ENCODE measurements at places on chromosomes 3 and 15.

DNA sequence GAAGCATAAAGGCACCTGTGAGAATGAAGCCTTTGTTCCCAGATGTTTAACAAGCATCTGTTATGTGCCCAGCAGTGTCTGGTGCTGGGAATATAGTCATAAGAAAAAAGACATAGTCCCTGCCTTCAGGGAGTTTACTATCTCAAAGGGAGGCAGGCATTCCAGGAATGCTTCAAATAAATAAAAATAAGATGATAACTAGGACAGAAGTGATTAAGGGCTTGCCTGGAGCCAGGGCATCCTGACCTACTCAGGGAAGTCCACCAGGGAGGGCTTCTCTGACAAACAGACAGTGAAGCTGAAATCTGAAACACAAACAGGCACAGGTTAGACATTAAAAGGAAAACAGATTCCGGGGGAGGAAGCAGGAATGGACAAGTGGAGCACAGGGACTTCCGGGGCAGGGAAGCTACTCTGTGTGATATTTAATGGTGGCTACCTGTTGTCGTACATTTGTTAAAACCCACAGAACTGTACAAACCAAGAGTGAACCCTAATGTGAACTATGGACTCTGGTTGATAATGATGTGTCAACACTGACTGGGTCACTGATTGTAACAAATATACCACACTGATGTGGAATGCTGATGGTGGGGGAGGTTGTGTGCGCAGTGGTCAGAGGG, 53.3 kb downstream of the ITGB5 start:
- no peak for DNase-seq

DNA sequence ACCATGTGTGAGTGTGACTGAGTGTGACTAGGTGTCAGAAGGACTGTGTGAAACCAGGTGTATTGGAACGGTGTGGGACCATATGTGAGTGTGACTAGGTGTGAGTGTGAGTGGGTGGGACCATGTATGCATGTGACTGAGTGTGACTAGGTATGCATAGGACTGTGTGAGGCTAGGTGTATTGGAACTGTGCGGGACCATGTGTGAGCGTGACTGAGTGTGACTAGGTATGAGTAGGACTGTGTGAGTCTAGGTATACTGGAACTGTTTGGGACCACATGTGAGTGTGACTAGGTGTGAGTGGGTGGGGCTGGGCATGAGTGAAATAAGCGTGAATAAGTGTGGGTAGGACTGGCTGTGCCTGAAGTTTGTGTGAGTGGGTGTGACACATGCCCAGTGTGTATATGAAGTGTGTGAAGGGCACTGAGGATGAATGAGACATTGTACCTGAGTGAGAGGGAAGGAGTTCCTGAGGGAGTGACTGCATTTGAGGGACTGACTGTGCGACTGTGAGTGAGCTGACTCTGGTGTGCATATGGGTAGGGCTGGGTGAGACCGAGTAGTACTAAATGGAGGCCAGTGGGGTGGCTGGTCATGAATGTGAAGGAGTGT, 247.0 kb upstream of the CCDC54 start:
- no peak for DNase-seq

DNA sequence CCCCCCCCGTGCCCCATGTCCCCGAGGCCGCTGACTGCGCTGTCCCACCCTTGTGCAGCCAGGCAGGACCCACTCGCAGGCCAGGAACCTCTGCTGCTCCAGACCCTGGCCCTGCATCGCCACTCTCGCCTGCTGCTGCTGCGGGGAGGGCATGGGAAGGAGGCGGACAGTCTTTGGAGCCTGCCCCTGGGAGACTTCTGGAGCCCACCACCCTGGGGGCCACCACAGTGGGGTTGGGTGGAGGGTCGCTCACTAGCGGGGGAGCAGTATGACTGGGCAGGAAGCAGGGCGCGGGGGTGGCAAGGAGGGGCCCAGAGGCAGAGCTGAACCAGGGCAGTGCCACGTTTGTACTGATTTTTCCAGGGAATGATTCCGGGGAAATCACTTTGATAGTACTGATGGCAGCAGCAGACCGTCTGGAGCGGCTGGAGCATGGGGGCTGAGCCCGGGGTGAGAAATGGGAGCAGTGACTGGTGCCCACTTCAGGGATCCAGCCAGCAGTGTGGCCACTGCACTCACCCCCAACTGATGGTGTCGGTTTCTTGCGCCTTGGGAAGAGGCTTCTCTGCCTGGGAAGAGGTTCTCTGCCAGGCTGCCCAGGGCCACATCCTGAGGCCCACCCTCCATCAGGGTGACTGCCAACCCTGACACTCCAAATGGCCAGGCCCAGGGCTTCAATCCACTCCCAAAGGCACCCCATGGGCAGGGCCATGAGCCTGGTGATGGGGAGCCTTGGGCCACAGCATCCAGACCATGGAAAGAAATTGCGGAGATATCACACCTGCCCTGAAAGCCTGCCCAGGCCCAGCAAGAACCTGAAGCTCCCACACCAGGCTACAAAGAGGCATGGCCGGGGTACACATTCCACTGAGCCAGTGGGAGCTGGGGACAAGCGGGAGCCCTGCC, 53.7 kb downstream of the LSAMP start:
- no peak for DNase-seq

- DNase-seq = no peak
Observed at GRCh38 chr3:186075489-186075888, 33.4 kb downstream of the ETV5 start.

DNA sequence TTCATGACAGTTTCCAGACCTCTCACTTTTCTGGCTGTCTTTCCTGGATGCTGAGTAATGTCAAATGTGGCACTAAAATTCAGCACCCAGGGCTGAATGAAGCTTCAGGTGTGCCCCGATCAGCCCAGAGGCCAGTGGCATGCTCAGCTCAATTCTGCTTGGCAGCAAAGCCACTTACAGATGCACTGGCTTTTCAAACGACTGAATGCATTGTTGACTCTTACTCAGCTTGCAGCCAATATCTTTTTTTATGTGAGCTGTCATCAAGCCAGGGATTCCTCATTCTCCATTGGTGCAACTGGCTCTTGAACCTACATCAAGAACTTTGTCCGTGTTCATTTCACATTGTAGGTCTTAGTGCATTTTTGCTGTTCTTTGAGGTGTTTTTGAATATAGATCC, 60.7 kb downstream of the ZDHHC19 start:
- no peak for DNase-seq

DNA sequence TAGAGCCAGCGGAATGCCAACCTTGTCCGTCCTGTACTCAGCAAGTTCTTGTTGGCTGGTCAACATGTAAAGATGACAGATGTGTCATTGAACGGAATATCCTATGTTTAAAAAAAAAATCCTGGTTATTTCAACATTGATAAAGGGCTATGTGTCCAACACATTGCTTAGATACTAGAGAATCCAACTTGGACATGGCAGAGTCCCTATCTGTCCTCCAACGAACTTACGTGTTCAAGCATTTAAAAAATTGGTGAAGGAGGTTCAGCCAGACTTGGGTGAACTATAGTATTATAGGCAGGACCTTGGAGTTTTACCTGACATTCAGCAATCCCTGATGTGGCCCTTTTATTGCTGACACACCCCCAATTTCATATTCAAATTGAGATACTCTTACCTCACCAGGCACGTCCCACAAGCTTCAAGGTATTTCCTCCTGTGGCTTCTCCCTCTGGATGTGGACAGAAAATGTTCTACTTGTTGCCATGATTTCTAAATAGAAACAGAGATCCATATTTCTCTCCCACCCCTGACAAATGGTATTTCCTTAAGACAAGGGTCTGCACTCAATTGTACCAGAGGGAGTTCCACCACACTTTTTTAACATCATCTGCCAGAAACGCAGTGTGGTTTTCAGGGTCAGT, 207.7 kb upstream of the TPM1 start:
- DNase-seq = no peak
